ENCODE measurements at places on chromosomes 1 and 21.

DNA sequence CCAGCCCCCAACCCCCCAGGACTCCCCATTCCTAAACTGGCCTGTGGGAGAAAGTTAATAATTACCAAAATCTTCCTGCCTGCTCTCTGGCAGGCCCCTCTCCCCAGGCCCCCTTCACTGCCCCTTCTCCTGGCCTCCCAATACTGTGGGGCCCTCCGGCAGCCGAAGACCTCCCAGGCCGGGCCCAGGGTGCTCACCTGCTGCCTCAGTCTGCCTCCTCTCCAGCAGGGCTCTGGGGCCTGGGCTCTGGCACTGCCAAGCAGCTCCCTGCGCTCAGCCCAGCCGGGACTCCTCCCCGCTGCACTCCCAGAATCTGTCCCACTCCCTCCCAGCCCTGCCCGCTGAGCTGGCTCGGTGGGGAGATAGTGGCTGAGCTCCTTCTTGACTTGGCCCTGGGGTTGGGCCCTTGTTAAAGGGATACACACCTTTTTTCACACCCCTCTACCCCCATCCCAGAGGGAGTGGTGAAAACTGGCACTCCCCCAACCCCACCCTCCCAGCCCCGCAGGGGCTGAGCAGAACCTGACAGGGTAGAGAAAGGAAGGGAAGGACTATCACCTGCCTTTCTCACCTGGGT, at the start of gene S100A16:
TSS of gene S100A16 (minus strand) at position 383 of the 577 bp plus-strand sequence. CDS start 4,986 bp downstream, outside the sequence.
- no peak for DNase-seq

- DNase-seq = no peak
Measured at GRCh38 chr1:25461849-25462248, 31.2 kb downstream of the MACO1 start.

DNA sequence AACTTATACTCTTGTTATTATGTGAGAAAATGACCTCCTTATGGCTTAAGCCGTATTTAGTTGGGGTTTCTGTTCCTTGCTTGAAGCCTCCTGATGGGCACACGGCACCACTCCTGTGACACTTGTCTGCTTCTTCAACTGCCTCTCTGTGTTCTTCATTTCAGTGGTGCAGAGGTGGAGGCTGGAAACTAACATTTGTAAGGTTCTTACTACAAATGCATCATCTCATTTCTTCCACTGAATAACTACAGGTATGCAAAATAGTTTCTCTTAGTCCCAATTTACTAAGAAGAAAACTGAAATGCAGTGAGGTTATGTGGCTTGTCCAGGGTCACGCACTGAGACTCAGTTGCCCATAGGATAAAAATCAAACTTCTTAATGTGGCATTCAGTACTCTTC, 23.6 kb upstream of the ZNF362 start:
- DNase-seq = no peak

DNA sequence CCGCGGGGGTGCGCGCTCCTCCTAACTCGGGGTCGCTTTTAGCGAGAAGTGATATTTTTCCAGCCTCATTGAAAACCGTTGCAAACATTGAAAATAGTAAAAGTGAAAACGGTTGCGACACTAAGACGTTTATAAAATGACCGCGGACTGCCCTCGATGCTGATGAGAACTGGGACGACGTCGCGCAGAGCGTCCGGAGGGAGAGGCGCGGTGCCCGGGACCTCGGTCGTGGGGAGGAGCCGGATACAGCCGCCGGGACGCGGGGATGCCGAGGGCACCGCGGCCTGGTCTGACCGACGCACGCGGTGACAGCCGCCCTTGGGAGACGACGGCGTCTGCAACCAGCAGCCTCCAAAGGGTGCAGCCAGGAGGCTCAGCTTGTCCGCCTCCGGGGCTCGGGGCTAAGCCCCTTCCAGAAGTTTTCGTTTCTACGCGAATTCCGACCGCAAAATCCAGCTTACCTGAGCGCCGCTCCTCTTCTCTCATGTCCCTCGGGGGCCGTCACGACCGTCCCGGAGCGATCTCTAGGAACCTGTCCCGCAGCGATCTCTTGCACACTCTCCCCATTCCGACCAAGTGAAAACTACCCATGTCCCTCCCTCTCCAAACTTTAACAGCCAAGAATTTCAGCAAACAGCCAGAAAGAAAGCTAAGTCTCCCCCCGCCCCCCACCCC, 144.4 kb upstream of the ETS2 start:
- DNase-seq = no peak

DNA sequence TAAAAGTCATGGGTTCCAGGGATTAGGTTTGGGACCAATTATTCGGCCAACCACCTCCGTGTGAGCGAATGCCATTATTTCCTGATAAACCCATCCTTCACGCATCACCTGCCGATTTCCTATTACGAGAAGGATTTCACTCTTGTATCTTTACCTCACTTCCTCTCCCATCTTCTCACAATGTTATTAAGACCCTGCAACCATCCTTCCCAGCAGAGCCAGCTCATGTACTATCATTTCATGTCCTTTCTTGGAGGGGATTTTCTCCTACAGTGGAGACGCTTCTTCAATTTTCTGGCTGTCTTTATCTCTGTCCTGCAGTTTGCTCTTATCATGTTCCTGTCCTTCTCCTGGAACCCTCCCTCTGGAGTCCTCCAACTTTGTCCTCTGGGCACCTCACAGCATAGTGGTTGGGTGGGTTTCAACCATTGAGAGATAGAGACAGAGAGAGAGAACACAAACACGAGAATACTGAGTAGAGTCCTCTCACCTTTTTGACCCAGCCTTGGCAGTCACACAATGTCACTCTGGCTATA, 192.2 kb downstream of the DYRK1A start:
- no peak for DNase-seq

DNA sequence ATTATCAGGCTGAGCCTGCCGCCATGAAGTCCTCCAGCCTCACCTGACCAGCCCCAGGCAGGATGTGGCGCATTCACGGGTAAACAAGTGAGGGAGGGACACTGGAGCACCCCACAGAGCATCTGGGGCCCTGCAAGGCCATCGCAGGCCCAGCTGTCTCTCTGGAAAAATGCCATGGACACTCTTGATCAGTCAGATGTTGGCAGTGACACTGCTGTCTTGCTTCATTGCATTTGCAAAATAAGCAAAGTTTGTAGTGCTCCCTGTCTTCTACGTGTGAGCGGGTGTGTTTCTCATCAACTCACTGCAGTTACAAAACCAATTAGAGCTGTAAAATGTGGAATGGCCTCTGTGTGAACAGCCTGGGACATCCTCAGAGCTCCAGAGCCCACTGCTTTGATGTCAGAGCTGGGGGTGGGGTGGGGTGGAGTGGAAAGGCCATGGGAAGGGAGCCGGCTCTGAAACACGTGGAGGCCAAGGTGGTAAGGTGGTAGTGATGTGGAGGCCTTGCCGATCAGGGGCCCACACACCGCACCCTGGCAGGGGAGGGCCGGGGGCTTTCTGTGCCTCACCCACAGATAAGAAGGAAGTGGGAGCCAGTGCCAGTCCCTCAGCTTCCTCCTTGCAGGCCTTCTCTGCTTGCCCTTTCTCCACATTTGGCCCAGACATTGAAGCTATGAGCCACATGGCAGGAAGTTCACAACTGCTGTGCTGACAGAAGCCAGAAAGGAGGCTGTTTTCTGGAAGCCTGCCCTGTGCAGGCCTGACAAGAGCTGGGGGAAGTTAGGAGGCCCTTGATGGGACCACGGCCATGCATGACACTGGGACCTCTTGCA, 254.9 kb downstream of the RHOU start:
- DNase-seq = no peak

DNA sequence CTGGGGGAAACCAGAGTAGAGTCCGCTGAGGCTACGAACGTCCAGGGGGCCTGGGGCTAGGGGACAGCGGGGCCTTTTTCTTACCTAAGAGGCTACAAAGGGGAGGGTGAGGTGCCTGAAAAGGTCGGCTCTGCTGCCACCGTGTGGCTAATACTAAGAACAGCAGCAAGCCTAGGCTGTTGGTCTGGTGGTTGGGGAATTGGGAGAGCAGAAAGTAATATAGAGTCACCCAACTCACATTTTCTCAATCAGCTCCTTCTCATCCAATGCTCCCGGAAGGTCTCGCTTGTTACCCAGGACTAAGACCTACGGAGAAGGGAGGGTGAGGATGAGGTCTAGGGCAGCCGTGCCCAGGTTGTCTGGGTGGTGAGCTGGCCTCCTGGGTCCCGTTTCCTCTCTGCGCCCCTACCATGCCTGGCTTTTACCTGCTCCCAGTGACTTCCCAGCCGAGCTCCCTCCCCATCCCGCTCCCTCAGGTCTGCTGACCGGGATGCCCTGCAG, 9.3 kb downstream of the ARL8A start:
- peak; percentile 19 for DNase-seq

GRCh38 chr1:109881906-109882287, 28.8 kb upstream of the CSF1 start:
- DNase-seq = no peak

DNA sequence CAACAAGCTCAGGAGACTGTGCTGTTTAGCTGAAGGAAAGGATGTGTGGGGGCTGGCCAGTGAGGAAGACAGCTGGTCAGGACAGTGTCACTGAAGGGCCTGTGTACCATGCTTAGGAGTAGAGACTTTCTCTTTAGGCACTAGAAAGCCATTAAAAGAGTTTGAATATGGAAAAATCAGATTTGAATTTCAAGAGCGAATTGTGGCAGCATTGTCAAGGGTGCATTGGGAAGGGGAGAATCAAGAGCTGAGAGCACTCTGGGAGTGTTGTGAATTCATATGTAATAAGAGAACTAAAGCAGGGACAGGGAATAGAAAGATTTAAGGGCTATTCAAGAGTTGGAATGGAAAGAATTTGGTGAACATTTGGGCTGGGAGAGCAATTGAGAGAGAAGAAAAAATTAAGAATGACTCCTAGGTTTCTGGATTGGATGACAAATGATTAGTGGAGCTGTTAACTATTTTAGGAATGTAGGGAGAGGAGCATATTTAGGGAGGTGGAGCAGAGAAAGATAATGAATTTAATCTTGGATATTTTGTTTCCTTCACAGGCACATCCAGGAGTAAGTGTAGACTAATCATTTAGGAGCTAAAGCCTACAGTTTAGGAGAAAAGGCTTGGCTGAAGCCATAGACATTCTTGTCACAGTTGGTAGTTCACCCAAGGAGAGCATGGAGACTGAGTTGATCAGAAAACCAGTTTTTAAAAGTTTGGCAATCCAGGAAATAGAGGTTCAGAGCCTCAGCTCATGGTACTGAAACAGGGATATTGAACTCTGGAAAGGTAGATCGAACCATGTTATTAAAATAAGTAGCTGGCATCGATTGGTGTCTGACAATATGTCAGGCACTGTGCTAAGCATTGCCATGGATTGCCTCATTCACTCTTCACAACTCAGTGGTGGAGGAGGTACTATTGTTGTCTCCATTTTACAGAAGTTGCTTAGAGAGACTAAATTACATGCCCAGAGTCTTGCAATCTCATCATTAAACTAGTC, 23.1 kb upstream of the TOR3A start:
- DNase-seq = no peak

GRCh38 chr1:226939438-226940028, 561 bp upstream of the COQ8A start:
- DNase-seq = peak; percentile 50

- no peak for DNase-seq
Measured at GRCh38 chr1:176469450-176470010, 6.6 kb downstream of the PAPPA2 start.

GRCh38 chr21:46082713-46082962, 15.3 kb upstream of the COL6A2 start:
- DNase-seq = no peak

DNA sequence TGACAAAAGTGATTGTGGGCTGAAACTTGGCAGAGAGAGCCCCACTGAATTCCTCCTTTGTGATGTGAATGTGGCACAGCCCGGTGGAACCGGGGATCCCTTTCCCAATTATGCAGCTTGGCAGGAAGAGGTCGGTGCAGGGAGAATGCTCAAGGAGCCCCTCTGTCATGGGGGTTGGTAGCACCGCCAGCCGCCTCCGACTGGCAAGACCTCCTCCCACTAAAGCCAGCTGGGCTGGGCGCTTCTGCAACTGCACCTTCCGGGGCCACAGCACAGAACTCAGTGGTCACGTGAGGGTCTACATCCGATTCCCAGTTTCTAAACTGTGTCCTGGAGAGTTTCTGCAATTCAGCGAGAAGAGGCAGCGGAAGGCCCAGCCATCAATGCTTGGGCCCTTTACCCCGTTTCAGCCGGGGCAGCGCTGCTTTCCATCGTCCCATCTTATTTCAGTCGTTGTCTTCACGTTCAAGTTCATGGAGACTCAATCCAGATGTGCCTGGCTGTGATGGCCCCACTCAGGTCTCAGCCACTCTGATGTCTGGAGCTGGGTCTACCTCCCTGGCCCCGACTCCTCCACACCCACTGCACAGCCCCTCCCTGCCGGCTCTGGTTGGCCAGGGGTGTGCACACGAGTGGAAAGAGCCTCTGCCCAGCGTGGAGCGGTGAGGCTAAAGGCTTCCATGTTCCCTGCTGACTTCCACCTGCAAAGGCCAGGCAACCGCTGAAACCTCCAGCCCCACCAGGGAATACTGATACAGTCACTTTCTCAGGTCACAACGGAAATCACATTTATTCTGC, 39.8 kb upstream of the FHAD1 start:
- no peak for DNase-seq

GRCh38 chr1:203500279-203500678, 6.3 kb downstream of the OPTC start:
- no peak for DNase-seq

DNA sequence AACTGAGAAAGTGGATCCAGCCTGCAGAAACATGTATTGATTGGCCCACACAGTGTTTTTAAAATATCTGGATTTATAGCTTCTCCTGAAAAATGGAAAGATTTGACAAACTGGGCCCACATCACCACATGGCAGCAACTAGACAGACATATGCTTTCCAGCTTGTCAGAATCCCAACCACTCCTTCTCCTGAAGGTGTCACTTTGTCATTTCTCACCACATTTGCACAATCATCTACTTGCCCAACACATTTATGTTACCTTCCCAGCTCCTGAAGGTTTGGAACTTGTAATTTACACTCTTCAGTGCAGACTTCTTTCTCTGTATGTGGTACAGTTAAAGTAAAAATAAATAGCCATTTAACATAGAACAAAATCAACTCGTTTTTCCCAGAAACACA, 126.1 kb upstream of the KIAA1614 start:
- DNase-seq = no peak

Measured in stimulated activated CD4-positive, alpha-beta T cell treated with anti-CD3 and anti-CD28 coated beads, Interleukin-15, amount 100 ng/mL, for 48 hours (primary cell).